ENCODE measurements at places on chromosomes 3 and 15. TPM values are rescaled to one million over a fixed set of nuclear protein-coding genes. Genes with fewer than 3 reads are reported as not detected.

The SLC6A1 gene
- not detected for polyA plus RNA-seq

- no peak for DNase-seq
Observed at GRCh38 chr3:16825617-16826204, 59.0 kb upstream of the PLCL2 start.

The SNX33 gene
- polyA plus RNA-seq, result 13.0 TPM

GRCh38 chr3:66473181-66473580 is 27.6 kb downstream of the LRIG1 start:
- peak; percentile 43 for DNase-seq

The ONECUT1 gene
- not detected for polyA plus RNA-seq

The WDR48 gene
- polyA plus RNA-seq, result 28.9 TPM

DNA sequence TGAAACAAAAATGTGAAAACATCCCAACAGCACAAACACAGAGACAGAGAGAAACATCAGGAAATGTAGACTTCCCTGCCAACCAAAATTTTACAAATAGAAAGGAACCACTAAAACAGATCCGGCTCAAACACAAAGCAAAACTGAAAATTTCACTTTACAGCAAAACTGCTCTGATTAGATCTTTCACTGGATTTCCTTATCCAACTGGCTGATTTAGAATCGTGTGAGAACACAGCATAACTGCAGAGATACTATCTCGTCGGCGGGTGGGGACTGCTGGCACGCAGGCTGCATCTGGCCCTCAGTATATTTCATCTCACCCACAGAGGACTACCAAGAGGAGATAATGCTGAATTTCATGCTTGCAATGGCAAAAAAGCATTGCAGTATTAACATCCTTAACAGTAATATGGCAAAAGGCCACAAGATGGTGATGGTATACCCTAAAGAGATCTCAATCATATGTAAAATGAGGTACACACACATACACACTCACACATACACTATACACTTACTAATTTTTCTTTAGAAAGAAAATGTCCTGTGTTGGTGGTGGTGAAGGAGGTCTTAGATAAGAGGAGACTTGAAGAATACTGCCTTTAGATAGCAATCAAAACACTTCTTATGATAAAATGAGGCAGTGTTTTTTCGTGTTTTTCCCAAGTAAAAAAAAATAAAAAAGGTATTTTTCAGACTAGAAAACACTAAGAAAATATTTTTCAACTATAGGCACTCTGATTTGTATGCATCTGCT is 10.6 kb upstream of the LEO1 start:
- DNase-seq, result peak; percentile 90

The A4GNT gene
- polyA plus RNA-seq, result not detected

- peak; percentile 31 for DNase-seq
Observed at GRCh38 chr3:73813291-73813690, 188.6 kb upstream of the PDZRN3 start.

DNA sequence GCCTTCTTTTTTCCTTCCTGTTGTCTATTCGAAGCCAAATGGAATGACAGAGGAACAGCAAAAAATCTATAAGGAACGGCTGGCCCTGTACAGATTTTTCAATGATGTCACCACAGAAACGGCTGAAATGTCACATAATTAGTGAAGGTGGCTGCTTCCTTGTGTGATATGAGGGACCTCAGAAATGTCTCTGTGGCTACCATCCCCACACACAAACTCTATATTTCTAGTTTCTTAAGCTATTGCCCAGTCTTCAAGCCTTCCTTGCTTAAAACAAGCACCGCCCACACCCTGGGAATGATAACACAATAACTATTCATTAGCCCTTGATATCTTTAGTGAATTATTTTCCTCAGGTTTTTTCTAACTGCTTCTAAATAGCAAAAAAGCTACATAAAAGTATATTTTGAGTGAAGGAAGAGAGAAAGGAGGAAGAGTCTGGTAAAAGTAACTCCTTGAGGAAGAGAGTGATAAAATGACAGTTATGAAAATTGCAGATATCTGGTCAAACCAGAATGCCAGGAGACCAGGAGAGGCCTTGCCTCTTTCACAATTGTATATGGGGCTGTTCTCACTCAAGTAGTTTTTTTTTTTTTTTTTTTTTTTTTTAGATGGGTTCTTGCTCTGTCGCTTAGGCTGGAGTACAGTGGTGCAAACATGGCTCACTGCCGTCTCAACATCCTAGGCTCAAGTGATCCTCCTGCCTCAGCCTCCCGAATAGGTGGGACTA is 38.7 kb downstream of the FMN1 start:
- DNase-seq, result no peak

- no peak for DNase-seq
Observed at GRCh38 chr15:57223887-57224286, 152.4 kb upstream of the CGNL1 start.

The RARB gene
- 0.11 TPM for polyA plus RNA-seq

The TMIE gene
- 0.19 TPM for polyA plus RNA-seq

- DNase-seq, result peak; percentile 71
Observed at GRCh38 chr3:56976651-56977560, 83.6 kb upstream of the SPATA12 start.

DNA sequence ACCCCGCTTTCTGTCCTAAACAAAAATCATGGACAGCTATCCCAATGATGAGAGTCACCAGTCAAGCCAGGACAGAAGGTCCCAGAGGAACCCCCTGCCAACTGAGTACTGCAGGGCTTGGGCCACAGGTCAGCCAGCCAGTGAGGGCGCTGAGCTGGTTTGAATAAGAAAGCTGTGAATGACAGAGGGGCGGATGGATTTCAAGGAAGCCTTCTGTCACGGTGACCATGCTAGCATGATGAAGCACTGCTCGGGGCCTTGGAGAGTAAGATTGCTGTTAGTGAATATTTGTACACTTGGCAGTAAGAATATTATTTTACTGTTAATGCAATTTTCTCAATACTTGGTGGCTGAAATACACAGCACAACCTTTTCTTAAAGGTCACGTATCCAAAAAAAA is 734.0 kb upstream of the NR2F2 start:
- DNase-seq, result no peak

GRCh38 chr15:46365572-46365971 is 730.7 kb downstream of the SQOR start:
- DNase-seq, result peak; percentile 36

The COMMD2 gene
- polyA plus RNA-seq, result 71.0 TPM

The PLA1A gene
- not detected for polyA plus RNA-seq

DNA sequence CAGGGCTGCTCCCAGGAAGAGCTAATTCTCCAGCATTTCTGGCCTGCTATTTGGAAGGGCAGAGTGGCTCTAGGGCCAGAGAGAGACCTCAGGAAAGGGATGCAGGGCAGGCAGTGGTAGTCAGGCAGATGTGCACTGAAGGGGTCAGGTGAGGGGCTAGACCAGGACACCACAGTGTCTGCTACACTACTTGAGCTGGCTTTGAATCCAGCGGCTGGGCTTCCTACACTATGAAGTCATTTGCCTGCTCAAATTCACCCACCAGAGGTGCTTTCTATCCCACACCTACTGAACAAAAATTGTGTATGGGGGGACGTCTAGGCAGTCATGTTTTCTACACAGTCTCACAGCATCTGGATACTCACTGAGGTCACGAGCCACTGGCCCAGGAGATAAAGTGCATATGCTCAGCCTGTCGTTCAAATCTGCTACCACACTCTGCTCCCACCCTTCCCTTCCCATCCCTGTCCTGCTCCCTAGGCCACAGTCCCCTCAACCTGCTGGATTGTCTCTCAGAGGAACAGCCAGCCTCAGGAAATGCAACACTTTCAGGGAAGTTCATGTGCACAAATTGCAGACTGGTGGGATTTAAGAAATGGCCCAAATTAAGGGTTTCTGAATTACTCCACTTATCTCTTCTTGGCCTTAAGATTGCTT is 49.9 kb upstream of the SLC6A11 start:
- DNase-seq, result no peak

- DNase-seq, result peak; percentile 34
Observed at GRCh38 chr3:124529826-124530571, 200.3 kb upstream of the UMPS start.

GRCh38 chr3:141231952-141232823 is 563 bp downstream of the PXYLP1 start:
- DNase-seq, result peak; percentile 45

The DNAH12 gene
- not detected for polyA plus RNA-seq

DNA sequence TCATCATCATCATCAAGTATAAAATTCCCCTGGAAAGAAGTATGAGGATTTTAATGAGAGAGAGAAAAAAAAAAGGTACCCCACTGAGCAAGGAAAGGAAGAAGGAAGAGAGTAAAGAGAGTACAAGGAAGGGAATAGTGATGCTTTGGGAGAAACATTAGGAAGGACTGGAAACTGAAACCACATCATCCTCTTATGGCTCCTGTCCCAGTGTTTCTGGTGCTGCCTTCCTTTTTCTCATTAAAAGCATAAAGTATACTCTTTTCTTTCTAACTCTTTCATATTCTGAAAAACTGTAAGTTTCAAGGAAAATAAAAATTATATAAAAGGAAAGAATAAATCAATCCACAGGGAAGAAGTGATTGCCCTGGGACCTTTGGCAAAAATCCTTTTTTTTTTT is 616.4 kb upstream of the CBLB start:
- peak; percentile 17 for DNase-seq
